ENCODE measurements at places on chromosomes 2 and 18.
A peak's percentile ranks its signal among the peaks of the same experiment; 100 is the strongest.

DNA sequence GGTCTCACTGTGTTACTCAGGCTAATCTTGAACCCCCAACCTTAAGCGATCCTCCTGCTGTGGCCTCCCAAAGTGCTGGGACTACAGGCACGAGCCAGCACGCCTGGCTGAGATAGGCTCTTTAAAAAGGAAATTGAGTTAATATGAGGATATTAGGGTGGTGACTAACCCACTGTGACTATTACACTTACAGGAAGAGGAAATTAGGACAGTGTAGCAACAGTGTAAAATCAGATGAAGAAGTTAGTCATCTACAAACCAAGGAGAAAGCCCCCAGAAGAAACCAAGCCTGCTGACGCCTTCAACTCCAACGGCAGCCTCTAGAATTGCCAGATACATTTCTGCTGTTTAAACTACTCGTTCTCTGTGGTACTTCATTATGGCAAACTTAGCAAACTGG is 711.9 kb downstream of the SUCLG1 start:
- DNase-seq, result no peak

- DNase-seq, result no peak
These were observed 10.9 kb upstream of the TEX261 start for GRCh38 chr2:71005271-71006202.

GRCh38 chr2:42926434-42927333 is 134.3 kb upstream of the HAAO start:
- no peak for DNase-seq

GRCh38 chr18:76988827-76989646 is 143.5 kb downstream of the MBP start:
- no peak for DNase-seq

- no peak for DNase-seq
These were observed 617.6 kb downstream of the ADCYAP1 start for GRCh38 chr18:1522249-1522615.

GRCh38 chr2:51018145-51018544 is 13.8 kb downstream of the NRXN1 start:
- DNase-seq, result no peak

GRCh38 chr2:9703701-9704221 is 73.0 kb upstream of the YWHAQ start:
- DNase-seq, result peak; percentile 53

- DNase-seq, result no peak
These were observed 75.3 kb upstream of the RIOK3 start for GRCh38 chr18:23377669-23378301.

DNA sequence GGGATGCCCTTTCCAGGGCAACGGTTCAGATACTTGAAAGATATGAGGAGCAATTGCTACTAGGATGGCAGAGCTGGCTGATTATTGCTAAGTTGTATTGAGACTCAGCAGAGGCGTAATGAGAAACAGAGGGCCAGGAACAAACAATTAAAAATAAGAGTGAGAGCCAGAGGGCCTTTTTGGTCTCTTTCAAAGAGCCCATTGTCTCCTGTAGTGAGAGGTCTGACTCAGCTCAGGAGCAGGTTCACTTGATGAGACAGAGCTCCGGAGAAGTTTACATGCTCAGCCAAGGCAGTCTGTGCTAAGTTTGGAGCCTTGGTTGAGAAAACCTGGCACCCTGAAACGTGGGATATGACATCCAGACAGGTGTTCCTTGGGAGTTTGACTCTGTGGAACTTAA is 303.9 kb upstream of the DLGAP1 start:
- no peak for DNase-seq

- no peak for DNase-seq
These were observed 47.5 kb downstream of the THUMPD2 start for GRCh38 chr2:39731546-39731945.

DNA sequence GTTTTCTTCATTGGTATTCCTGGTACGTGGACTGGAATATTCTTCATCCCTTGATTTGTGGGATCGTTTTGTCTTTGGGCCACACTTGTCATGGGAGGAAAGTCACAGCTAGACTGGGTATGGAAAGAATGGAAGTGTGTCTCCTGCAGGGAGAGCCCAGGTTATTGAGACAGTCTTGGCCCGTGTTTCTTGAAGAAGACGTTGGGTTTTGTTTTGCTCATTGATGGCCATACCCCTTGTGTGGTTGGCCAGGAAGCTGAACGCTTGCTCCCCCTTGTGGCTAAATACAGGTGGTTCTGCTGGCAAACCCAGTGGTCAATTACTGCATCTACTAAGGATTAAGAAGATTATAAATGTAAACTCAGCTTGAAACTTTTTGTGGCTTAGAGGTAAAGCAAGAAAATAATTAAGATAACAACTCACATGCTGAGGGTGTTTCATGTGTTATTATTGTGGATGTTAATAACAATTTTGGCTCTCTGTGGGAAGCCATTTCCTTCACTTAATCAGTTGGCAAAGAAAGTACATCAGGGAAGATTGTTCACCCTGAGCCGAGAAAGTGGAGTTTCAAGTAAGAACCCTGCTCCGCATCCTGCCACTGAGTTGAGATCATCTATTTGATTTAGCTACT is 91.8 kb downstream of the NEDD4L start:
- no peak for DNase-seq

- DNase-seq, result no peak
These were observed 24.7 kb downstream of the ARL4C start for GRCh38 chr2:234472155-234472554.

DNA sequence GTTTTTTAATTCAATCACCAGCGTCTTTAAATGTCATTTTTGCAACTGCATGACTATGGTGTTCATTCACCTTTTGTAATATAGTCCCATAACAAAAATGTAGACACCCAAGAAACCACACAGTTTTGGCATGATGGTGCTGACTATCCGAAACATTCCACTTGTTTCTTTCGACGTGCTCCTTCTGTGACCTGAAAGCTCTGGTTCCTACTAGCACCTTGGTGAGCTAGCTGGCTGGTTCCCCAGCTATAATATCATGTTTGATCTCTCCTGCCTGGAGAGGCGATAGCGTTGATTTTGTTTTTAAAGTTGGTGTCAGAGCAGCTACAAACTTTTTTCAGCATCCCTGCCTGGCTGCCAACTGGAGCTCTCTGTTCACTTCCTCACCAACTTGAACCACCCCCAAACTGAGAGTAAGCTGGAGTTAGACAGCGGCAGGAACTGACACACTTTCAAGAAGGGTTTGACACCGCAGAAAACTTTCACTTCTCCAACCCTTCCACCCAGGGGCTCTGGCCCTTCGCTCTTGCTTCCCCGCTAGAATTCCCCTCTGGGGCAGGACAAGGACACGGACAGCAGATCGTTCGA is 1.1 kb downstream of the ATAD2B start:
- no peak for DNase-seq

GRCh38 chr2:22822835-22823234 is 562.1 kb upstream of the KLHL29 start:
- DNase-seq, result no peak

DNA sequence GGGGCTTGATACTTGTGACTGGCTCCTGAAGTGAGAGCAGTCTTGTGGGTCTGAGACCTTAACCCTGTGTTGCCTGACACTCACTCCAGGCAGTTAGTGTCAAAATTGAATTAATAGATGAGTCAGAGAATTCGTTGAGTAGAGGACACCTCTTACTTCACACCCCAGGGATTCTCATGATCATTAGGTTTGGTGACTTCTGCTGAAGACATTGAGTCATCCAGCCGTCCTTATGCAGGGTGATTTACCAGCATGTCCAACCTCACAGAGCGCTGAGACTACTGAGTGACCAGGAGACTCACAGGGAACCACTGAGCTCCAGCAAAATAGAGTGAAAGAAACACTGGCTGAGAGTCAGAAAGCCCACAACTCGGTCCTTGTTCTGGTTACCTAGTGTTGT is 36.0 kb upstream of the EVA1A start:
- DNase-seq, result no peak

GRCh38 chr2:153163055-153163454 is 315.5 kb downstream of the RPRM start:
- no peak for DNase-seq

All from left hindlimb (tissue), 1 donor.